ENCODE measurements at places on chromosomes 5 and 9.

GRCh38 chr5:43804041-43804440 is 201.1 kb downstream of the NNT start:
- no peak for DNase-seq

- DNase-seq: no peak
Observed at GRCh38 chr5:167652690-167653089, 638.8 kb upstream of the WWC1 start.

- no peak for DNase-seq
Observed at GRCh38 chr5:150751096-150751891, 7.5 kb downstream of the DCTN4 start.

GRCh38 chr5:16995372-16995771 is 59.3 kb upstream of the MYO10 start:
- no peak for DNase-seq

GRCh38 chr9:27019589-27019988 is 14.1 kb upstream of the LRRC19 start:
- DNase-seq: no peak

DNA sequence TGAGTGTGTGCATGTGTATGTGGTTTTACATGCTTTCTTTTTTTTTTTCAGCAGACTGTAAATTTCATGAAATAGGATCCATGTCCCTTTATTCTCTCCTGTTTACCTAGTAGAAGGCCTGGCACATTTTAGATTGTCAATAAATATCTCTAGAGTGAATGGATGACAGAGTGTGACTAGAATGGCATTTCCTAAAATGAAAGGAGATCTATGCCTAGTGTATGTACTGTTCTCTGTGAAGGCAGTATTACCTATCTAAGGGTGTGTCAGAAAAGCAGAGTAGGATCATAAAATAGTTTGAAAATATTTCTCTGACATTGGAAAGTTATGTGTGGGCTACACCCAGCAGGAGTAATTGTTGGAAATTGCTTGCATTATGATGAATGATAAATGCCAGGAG is 1876.0 kb upstream of the C9orf72 start:
- DNase-seq: no peak

GRCh38 chr9:91720751-91721705 is 229.0 kb downstream of the ROR2 start:
- no peak for DNase-seq

All from NCI-H2171 (cell line).